ENCODE measurements at places on chromosomes 4 and X.

GRCh38 chr4:6095023-6095752 is 77.0 kb upstream of the C4orf50 start:
- DNase-seq = peak; percentile 43

DNA sequence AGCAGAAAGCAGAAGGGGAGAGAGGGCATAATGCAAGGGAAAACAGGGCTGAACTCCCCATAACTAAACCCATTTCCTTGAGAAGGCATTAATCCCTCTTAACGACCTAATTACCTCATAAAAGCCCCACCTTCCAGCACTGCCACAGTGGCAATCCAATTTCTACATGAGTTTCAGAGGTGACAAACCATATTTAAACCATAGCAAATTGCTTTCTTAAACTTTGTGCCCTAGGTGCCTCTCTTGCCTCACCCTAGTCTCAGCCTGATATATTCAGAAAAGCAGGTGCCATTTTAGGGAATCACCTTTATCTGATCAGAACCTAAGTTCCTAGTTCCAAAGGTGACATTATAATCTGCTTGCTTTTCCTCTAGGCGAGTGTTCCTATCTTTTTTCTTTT is 48.9 kb downstream of the SLC34A2 start:
- no peak for DNase-seq

DNA sequence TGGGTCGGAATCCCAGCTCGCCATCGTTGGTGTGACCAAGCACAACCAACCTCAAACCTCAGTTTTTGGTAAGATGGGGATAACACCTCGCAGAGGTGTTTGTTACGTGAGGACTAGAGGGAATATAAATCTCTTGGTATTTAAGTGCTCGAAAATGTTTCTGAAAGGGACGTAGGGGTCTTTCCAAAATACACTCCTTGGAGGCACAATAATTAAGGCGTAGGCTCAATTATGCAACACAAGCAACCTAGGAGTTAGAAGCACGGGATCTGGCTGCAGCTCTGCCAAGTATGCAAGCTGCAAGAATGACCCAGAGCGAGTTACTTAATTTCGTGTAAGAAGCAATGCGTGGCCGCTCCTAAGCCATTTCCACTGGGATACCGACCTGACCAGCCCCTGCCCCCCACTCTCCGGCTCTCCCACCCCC is 552 bp downstream of the ADH5 start:
- DNase-seq = no peak

DNA sequence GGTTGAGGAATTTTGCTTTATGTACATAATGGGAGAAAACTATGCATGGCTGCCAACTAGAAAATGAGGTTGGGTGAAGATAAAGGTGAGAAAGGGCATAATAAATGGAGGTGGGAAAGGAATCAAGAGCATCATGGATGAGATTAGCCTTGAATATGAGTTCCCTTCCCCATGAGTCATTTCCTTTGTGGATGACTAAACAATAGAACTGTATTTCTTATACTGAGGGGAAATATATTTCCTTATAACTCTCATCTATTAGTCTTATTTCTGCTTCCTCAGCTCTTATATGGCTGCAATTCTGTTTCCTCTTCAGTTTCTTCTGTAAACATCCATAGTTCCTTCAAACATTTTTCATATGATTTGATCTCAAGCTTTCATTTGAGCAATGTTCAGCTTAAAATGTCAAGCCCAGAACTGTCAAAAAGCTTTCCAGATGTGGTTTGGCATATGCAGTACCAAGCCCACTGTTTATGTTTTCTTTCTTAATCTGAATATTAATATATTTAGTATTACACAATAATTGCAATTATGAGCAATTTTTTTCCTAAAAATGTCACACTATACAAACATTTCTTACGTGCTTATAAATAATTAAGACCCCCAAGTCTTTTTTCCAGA is 100.7 kb upstream of the GRPR start:
- peak; percentile 54 for DNase-seq

GRCh38 chr4:81915430-81915829 is 443.7 kb upstream of the RASGEF1B start:
- no peak for DNase-seq

- DNase-seq = peak; percentile 86
Measured at GRCh38 chr4:145954924-145955339, 16.3 kb upstream of the ZNF827 start.

- DNase-seq = no peak
Measured at GRCh38 chr4:52143815-52144214, 92.7 kb downstream of the SPATA18 start.

- DNase-seq = peak; percentile 27
Measured at GRCh38 chrX:133254666-133255065, 36.5 kb upstream of the TFDP3 start.

DNA sequence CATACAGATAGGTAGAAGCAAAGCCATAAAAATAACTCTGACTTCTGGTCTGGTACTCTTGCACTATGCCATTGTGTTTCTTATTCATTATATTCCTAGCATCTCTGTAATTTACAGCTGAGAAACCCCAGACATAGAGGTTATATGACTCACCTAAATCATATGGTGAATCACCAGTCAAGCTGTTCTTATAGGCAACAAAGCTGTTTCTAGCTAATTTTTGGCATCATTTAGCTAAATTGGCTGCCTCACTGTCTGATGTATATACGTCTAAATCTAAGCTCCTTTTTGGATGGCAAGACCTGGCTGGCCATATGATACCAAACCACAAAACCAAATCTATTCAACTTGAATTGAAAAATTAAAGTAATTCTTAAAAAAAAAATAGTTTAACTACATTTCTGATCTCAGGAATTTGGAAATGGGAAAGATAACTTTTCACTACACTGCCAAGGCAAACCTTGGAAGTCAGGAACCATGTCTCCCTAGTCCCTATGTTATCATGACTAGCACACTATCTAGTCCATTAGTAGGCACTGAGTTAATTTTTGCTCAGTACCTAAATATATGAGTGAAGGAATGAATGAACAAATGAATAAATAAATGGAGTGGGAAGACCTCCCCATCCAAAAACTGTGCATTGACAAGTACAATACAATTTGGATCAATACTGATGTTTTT is 41.3 kb upstream of the STAG2 start:
- peak; percentile 72 for DNase-seq

DNA sequence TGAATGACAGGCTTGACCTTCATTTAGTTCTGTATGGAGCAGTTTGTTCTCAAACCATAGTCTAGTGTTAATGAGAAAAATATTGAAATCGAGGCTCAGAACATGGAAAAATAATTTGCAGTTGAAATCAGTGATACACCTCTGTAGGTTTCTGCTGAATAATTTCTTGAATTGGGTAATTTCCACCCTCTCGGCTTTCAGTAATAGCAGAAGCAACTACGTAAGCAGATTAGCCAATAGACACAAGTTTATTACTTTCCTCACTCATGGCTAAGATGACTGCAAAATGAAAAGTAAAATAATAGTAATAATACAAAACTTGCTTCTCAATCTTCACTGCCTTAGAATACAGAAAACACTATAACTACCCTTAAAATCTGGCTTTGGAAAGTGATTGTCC is 46.0 kb downstream of the USP38 start:
- no peak for DNase-seq

- peak; percentile 18 for DNase-seq
Measured at GRCh38 chrX:129577473-129577872, 37.4 kb downstream of the OCRL start.

GRCh38 chr4:11259837-11260236 is 168.9 kb downstream of the HS3ST1 start:
- DNase-seq = no peak

- DNase-seq = no peak
Measured at GRCh38 chr4:69714086-69714485, 46.3 kb downstream of the SULT1B1 start.

- no peak for DNase-seq
Measured at GRCh38 chrX:109733613-109734083, 591 bp upstream of the ACSL4 start.

All from RCC 7860 (cell line).